ENCODE measurements at places on chromosomes 11 and 22. TPM values are rescaled to one million over a fixed set of nuclear protein-coding genes. Genes with fewer than 3 reads are reported as not detected.

MMP8 gene
- total RNA-seq: not detected

OR6A2 gene
- 0.11 TPM for total RNA-seq

LMO2 gene
- total RNA-seq: 28.6 TPM

ANGPTL5 gene
- total RNA-seq: not detected

DNA sequence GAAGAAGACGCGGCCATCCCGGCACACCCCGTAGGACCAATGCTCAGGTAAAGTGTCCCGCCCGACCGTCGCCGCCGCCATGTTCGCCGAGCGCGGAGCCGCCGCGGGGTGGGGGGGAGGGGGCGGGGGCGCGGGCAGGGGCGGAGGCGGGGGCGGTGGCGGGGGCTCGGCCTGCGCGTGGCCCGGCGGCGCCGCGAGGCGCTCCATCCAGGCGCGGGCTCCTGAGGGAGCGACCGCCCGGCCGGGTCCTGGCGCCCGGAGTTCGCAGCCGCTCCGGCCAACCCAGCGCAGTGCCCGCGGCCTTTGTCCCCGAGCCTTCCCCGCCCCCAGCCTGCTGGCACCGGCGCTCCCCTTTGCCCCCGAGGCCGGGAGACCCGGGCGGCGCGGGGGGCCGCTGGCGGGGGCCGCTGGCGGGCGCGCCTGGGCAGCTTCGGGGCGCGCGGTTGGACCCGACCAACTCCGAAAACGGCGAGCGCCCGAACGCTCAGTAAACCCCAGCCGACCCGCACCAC lies at the start of gene PLEKHA7:
Gene PLEKHA7 (minus strand): TSS at position 94 of the 512 bp plus-strand sequence. CDS start 13 bp downstream, at position 81.
- DNase-seq: peak; percentile 59
- H3K27me3 ChIP-seq: peaks cover 58% of the 10 kb centered on the region
- peak within 1 kb of the TSS; percentile 79 for H3K4me3 ChIP-seq
- H3K4me1 ChIP-seq: no peaks in the 10 kb centered on the region
- H3K27ac ChIP-seq: no peak within 1 kb of the TSS

- peak; percentile 36 for DNase-seq
- H3K27ac ChIP-seq: peak overlapping the region; percentile 76
- peaks cover 44% of the 10 kb centered on the region for H3K4me1 ChIP-seq
- no peak overlapping the region for H3K4me3 ChIP-seq
- no peaks in the 10 kb centered on the region for H3K36me3 ChIP-seq
- no peaks in the 10 kb centered on the region for H3K27me3 ChIP-seq
These were observed 145.5 kb upstream of the RASSF10 start for GRCh38 chr11:12863605-12864121.

DNA sequence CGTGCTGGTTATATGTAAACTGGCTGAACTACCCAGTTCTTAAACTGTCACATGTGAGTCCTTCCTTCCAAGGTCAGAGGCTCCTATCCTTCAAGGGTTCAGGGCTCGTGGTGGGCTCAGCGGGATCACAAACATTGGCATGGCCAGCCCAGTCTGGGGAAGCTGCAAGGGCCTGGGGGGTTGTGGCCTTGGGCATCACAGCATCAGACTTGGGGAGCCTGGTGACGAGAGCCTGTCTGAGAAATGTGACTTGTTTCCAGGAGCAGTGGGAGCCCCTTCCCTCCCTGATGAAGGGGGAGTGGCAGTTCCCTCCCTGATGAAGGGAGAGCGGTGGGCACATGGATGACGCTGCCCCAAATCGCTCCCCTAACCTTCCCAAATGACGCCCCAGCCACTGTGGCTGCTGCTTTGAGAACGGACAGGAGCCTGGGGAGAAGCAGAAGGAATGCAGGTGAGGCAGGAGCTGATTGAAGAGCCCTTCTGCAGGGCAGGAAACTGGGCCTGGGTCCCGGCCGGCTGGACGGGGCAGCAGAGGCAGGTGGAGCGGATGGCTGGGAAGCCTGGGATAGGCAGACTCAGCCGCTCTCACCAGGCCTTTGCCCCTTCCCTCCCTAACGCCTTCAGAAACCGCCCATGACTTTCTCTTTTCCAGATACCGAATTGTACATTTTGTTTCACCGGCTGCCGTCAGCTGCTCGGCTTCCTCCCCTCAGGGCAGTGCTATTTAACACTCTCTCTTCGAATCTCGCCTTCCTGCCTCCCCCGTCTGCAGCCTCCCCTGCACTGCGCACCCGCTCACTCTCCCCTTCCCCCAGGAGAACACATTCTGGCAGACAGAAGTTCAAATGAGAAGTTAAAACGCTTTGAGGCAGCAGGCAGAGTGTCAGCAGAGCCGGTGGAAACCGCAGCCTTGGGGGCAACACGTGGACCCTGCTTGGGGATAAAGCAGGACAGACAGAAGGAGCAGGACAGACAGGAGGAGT lies 1486.7 kb downstream of the BRD1 start:
- H3K27me3 ChIP-seq: no peaks in the 10 kb centered on the region
- H3K36me3 ChIP-seq: no peaks in the 10 kb centered on the region
- no peak overlapping the region for H3K4me3 ChIP-seq
- no peaks in the 10 kb centered on the region for H3K4me1 ChIP-seq

DNA sequence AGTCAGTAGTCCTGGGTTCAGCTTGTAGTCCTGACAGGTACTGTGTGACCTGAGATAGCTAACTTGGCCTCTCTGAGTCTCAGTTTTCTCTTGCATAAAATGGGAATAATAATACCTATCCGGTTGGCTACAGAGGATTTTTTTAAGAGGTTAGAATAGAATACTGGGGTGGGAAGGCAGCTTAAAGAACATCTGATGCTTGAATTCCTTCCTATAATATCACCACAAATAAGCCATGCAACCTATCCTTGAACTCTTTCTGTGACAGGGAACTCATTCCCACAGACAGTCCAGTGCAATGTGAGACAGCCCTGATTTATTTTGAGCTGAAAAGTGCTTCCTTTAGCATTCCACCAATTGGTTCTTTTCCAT lies 110.1 kb downstream of the CCDC81 start:
- no peaks in the 10 kb centered on the region for H3K36me3 ChIP-seq
- no peak for DNase-seq
- H3K27me3 ChIP-seq: no peaks in the 10 kb centered on the region
- no peak overlapping the region for H3K4me3 ChIP-seq
- H3K4me1 ChIP-seq: peaks cover 13% of the 10 kb centered on the region

- DNase-seq: peak; percentile 68
- H3K27me3 ChIP-seq: no peaks in the 10 kb centered on the region
- H3K27ac ChIP-seq: peak overlapping the region; percentile 44
- peaks cover 26% of the 10 kb centered on the region for H3K36me3 ChIP-seq
These were observed 23.5 kb upstream of the L3MBTL2 start for GRCh38 chr22:41181349-41182241.

GRCh38 chr11:36258730-36259360 lies 30.4 kb downstream of the COMMD9 start:
- no peak overlapping the region for H3K27ac ChIP-seq
- H3K4me1 ChIP-seq: no peaks in the 10 kb centered on the region
- peak; percentile 68 for DNase-seq
- peaks cover 7% of the 10 kb centered on the region for H3K27me3 ChIP-seq
- H3K36me3 ChIP-seq: no peaks in the 10 kb centered on the region

- no peaks in the 10 kb centered on the region for H3K4me1 ChIP-seq
- H3K36me3 ChIP-seq: no peaks in the 10 kb centered on the region
- H3K27me3 ChIP-seq: no peaks in the 10 kb centered on the region
These were observed 10.7 kb downstream of the LSP1 start for GRCh38 chr11:1863352-1864216.

- no peak overlapping the region for H3K4me3 ChIP-seq
- H3K27me3 ChIP-seq: no peaks in the 10 kb centered on the region
- peaks cover 88% of the 10 kb centered on the region for H3K4me1 ChIP-seq
- peak; percentile 55 for DNase-seq
- peak overlapping the region; percentile 20 for H3K27ac ChIP-seq
These were observed 118.7 kb downstream of the C11orf58 start for GRCh38 chr11:16857186-16857585.

All from cardiac muscle cell (in vitro differentiated cells and primary cell).